Muscle of leg (tissue), 16 donors: ENCODE measurements at places on chromosomes 12 and 14. TPM values are rescaled to one million over a fixed set of nuclear protein-coding genes. Genes with fewer than 3 reads are reported as not detected.

Gene LUM
- 458 TPM for polyA plus RNA-seq

Gene FOXN4
- 0.05 TPM for polyA plus RNA-seq

Gene FICD
- polyA plus RNA-seq = 2.6 TPM

Gene GLS2
- polyA plus RNA-seq = 0.34 TPM

Gene NTF3
- polyA plus RNA-seq = 2.7 TPM

Gene CPSF2
- 38.7 TPM for polyA plus RNA-seq

Gene RFLNA
- polyA plus RNA-seq = 11.1 TPM

Gene ART4
- 0.05 TPM for polyA plus RNA-seq

Gene DPF3
- polyA plus RNA-seq = 1.9 TPM

Gene KCNJ8
- 33.3 TPM for polyA plus RNA-seq

Gene RNF212B
- polyA plus RNA-seq = not detected

Gene RD3L
- not detected for polyA plus RNA-seq

Gene EID3
- polyA plus RNA-seq = 2.9 TPM

Gene WASHC3
- 26.8 TPM for polyA plus RNA-seq

Gene KRT79
- polyA plus RNA-seq = not detected

Gene PRB2
- not detected for polyA plus RNA-seq

Gene IL26
- not detected for polyA plus RNA-seq

Gene DACT1
- polyA plus RNA-seq = 40.3 TPM

Gene ISM2
- not detected for polyA plus RNA-seq

Gene PIWIL1
- polyA plus RNA-seq = not detected

Gene ZNF605
- polyA plus RNA-seq = 10.6 TPM

Gene ORMDL2
- polyA plus RNA-seq = 15.7 TPM

Gene MANSC4
- not detected for polyA plus RNA-seq

Gene PPP4R4
- polyA plus RNA-seq = 0.12 TPM

Gene DNAJC22
- polyA plus RNA-seq = 0.13 TPM

Gene CNTN1
- 7.3 TPM for polyA plus RNA-seq

Gene SLC6A15
- 1.2 TPM for polyA plus RNA-seq

Gene GALNT16
- 24.7 TPM for polyA plus RNA-seq

Gene ACOT4
- polyA plus RNA-seq = 0.22 TPM

Gene MMP19
- 2.9 TPM for polyA plus RNA-seq

Gene KRT77
- polyA plus RNA-seq = not detected
